ENCODE measurements at places on chromosomes 3 and 15.

- DNase-seq = peak; percentile 67
These were observed 1.4 kb downstream of the MFGE8 start for GRCh38 chr15:88911766-88912118.

- no peak for DNase-seq
These were observed 380.2 kb downstream of the ULK4 start for GRCh38 chr3:41581700-41582099.

- peak; percentile 21 for DNase-seq
These were observed 73.0 kb downstream of the KLF13 start for GRCh38 chr15:31399544-31400171.

DNA sequence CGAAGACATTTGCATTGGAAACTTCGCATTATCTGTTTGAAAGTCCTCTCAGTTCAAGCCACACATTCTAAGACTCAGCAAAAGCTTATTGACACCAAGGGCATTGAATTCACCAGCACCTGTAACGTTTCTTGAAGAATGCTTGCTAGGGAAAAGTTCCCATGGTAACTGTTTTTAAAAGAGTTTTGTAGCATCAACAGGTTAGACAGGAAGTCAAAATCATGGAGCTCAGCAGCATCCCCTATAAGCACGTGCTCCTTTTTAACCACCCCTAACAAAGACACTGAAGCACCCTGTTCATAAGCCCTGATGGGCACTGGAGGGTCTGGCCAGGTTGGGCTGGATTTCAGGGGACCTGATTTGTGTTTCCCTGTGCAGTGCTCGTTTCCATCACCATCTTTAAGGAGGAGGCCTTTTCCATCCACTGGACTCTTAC lies 229.7 kb upstream of the BHLHE40 start:
- peak; percentile 57 for DNase-seq

- peak; percentile 80 for DNase-seq
These were observed 885 bp downstream of the CDV3 start for GRCh38 chr3:133574260-133574881.

DNA sequence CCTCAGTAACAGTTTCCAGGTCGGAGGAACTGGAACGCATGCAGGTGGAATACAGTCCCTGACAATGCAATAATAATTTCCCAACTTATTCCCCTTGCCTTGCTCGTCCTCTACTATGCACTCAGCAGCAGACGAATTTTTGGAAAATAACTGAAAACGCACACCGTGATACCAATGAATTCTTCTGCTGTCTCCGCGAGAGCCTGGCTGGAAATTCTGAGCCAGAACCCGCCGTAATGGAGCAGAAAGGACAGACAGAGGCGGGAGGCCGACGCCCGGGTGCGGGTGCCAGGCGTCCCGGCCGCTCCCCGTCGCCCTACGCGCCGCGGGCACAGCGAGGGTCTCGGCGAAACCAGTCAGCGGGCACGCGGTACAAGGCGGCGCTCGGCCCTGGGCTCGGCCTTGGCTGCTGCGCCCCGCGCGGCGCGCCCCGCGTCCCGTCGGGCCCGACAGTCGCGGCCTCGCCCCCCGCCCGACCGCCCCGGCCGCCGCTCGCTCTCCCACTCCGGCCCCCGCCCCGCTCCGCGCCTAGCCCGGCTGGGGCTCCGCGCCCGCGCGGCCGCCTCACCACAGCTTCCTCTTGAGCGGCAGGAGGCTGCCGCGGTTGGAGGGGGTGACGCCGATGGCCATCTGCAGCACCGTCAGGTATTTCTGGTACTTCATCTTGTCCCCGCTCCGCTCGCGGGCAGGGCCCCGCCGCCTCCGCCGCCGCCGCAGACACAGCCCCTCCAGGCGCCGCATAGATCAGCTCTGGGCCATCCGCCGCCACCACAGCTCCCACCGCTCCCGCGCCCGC lies 114.5 kb upstream of the GOLGA8J start:
- peak; percentile 15 for DNase-seq

DNA sequence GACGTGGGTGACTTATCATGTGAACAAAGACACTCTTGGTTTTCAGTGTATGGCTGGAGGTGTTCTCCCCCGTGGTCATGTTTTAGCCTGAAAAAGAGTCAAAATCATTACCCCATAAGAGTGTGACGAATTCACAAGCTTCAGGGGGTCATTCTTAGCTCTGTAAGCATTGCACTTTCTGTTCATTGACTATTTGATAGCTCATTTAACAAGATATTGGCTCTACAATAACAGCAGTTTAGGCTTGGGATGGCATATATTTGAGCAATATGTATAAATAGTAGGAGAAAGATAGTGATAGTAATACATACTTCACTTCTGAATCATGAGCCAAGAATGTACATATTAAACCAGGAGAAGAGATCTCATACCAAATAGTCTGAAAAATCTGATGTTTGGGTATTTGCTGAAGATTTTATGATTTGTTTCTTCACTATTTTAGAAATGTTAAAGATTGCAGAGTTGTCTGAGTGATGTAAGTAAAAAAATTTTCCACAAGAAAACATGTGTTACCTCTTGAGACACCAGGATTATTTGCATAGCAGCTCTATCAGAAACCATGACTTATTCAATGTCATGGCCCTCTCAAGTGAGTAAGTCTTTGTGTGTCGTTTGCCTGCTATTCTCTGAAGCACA lies 996.0 kb downstream of the OTOL1 start:
- peak; percentile 10 for DNase-seq

GRCh38 chr3:49607796-49608195 lies 53.5 kb downstream of the BSN start:
- no peak for DNase-seq

GRCh38 chr3:8273479-8273878 lies 228.1 kb upstream of the LMCD1 start:
- DNase-seq = no peak

DNA sequence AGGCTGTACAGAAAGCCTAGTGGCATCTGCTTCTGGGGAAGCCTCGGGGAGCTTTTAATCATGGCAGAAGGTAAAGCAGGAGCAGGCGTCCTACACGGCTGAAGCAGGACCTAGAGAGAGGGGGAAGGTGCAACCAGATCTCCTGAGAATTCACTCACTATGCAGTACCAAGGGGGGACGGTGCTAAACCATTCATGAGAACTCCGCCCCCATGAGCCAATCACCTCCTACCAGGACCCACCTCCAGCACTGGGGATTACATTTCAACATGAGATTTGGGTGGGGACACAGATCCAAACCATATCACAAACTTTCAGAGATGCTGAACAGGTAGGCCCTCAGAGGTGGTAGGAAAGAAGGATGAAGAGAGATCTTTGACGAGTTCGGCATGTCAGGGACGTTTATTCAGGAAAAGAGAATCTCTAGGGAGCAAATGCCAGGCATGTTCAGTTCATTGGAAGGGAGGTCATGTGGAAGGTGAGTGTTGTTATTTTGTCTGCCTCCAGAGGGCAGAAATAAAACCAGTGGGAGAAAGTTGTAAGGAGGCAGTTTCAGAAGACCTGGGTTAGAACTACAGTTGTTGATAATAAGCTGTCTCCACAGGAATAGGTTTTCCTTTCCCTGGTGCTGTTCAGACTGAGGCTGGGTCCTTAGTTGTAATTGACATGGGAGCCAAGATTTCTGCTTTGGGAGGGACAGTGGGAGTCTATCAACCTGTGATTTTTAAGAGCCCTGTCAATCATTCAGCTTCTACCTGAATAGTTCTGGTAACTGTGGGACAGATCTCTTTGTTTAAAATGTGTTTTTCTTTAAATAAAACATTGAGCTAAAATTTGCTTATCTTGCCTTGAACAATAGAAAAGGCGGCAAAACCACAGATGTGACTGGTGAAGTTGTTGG lies 4.3 kb upstream of the FNDC3B start:
- DNase-seq = peak; percentile 48

DNA sequence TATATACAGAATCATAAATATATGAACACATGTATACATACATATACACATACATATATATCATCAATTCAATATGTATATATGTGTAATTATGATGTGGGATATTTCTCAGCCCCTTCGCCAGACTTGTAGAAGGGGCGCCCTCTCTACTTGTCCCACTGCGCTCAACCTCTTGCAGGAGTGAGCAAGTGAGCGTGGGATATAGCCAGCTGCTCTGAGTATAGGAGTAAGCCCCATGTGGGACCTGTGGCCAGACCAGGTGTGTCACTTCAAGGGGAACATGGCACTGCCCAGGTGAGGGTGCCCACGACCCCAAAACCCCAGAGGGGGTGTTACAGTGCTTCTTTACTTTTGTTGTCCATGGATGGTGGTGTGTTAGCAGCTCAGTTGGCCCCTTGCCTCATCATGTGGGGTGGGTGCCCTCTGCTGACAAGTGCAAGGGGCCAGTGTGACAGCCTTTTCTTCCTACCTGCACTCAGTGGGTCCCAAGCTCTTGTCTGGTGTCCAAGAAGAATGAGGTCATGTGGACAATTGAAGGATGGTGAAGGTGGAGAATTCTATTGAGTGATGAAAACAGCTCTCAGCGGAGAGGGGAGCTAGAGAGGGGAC lies 304.1 kb downstream of the UNC13C start:
- no peak for DNase-seq

- no peak for DNase-seq
These were observed 1.5 kb downstream of the IRAK2 start for GRCh38 chr3:10166213-10166604.

DNA sequence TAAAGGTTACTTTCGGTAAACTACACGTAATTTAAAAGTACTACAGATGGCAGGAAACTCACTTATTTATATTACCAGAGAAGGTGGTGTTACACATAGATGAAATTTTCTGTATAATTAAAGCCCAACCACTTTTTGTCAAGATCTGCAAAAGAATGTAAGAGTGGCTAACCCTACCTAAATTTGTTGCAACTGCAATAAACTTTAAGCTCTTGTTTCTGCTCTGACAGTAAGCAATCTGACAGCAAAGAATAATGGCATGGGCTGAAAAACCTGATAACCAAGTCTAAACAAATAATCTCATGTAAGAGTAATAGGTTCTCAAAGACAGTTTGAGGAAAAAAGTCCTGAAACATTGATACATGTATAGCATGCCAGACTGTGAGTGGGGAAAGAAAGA lies 897.3 kb downstream of the TUSC7 start:
- no peak for DNase-seq

DNA sequence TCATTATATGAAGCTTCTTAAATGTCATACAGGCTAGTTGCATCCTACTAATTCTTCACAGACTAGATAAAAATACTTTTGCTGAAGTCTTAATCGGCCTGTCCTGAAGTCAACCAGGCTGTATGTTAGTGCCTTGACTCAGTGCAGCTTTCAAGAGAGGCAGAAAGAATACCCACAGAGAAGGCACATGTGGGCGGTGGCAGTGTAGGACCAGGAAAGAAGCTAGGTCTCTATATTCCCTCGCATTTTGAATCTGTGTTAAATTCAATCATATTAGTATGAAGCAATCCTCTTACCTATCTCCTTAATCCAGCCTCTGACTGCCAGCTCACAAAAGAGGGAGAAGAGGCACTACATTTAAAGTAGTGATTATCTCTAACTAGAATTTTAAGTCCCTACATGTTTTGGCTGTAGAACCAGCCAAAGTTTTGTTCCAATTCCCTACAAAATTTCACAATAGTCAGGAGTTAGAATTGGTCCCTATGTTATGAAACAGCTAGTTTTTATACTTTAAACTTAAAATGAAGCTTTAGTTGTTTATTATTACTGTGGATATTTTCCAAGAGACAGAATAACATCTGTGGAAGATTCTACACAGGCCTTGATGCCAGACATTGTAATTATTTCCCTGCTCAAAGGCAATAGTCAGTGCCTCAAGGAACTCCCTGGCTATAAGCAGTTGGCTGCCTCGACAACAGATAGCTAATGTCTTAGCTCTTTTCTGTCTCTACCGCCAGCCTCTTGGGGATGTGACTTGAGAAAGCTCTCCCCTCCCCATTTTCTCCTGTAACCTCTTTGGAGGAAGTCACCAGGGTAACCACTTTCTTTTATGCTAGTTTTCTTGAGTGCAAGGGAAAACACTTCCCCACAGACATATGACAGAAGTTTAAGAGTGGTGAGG lies 31.9 kb downstream of the CRTC3 start:
- DNase-seq = no peak

GRCh38 chr3:11845651-11846050 lies 1.0 kb downstream of the TAMM41 start:
- DNase-seq = peak; percentile 38

DNA sequence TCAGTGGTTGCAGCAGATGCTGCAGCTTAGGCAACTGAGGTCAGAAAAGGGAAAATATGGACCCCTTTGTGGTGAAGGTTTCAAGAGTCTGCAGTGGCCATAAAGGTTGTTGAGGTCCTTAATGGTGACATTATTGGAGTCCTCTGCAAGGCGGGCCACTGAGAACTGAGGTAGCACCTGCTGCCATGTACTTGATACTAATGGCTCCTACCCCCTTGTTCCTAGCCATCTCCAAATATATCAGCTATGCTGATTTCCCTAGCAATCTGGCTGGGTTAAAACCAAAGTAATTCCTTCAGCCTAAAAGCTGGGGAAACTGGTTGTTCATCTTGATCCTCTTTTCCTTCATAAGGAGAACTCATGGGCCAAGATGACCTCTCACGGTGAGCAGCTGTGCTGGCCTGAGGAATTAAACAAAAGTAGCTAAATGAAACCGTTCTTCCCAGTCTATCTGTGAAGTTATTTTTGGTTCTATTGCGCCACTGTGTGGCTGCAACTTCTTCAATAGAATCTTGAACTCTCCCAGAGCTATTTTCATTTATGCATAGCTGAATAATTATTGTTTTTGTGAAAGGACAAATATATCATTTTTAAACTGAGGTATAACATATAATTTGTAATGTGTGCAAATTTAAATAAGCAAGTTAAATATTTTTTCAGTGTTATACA lies 76.1 kb upstream of the PLSCR4 start:
- peak; percentile 49 for DNase-seq

Measured in kidney tubule cell (primary cell).